ENCODE measurements at places on chromosomes 2 and 18.

GRCh38 chr2:241494311-241494908 is 14.0 kb downstream of the STK25 start:
- no peak for DNase-seq

GRCh38 chr2:29195796-29196195 is 80.6 kb downstream of the CLIP4 start:
- no peak for DNase-seq

DNA sequence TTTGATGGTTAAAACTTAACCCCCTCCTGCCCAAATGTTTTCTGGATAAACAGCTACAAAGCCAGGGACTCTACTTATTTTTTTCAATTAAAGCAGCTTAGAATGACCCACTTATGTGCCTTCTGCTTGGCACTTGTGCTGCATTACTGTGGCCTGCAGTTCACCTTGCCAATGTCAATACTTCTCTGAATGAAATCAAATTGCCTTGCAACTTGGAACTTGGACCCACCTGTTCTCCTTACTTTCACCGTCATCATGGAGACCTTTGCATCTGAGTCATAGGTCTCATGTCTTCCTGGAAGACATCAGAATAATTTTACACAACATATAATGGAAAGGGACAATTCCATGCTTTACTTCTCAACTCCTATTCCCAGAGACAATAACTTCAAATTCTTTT is 92.1 kb upstream of the FHL2 start:
- no peak for DNase-seq

GRCh38 chr2:108786354-108787215 is at the start of gene CCDC138:
TSS of gene CCDC138 (plus strand) at chr2:108786771. CDS start at chr2:108786823, 52 bp downstream.
- DNase-seq, result peak; percentile 88

DNA sequence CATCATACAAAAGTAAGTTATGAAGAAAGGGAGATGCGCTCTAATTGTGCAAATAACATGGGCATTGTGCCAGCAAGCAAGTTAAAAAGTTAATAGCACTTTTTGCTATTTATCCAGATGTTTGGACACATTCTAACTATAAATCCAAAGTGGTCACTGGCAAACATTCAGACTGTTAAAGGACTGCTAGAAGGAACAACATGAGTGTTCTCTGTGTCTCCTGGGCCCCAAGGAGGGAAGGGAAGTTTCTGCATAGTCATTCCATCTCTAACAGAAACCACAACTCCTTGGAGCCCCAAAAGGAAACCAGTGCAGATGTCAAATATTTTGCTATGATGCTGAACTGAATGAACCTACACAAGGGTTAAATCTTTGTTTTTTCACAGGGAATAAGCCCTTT is 213.3 kb upstream of the HNRNPA3 start:
- DNase-seq, result no peak

- DNase-seq, result no peak
These were observed 23.5 kb upstream of the ITGB6 start for GRCh38 chr2:160223560-160223959.

- no peak for DNase-seq
These were observed 31.2 kb upstream of the STAT1 start for GRCh38 chr2:191045141-191045540.

DNA sequence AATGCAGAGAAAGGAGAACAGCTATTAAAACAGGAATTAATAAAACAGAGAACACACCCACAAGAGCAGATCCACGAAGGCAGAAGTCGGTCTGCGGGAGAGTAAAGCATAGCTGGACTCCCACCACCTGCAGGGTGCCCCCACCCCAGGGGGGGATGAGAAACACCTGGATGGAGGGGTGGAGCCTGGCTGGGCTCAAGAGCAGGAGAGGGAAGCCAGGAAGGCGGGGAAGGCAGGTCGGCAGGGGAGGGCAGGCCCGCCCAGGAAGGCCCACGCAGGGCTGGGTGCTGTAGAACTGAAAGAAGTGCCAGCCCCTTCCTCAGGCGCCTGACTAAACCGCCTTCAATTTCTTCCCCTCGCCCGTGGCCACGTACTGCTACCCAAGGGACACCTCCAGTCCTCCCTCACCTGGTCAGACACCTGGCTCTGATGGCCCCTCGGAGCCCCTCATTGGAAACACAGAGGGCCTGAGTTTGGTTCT is 175.4 kb downstream of the HDAC4 start:
- no peak for DNase-seq

DNA sequence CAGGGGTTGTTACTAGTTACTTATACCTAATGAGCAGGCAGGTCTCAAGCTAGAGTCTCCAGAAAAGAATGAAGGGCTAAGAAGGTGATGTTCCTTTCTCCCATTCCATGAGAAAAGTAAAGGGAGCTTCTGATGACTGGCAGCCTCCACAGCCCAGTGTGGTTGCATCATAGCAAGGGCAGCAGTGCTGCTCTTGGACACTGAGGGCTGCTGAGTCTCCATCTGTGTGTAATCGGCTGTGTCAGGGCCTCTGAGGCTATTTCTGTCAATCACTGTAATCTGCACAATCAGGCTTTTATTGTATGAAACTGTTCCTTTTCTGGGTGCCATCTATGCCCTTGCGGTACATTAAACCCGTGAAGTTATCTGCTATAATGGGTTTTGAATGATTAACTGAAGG is 164.1 kb upstream of the FBXO11 start:
- DNase-seq, result no peak

GRCh38 chr2:204529795-204530463 is 15.3 kb upstream of the PARD3B start:
- no peak for DNase-seq
